Stimulated activated CD8-positive, alpha-beta memory T cell treated with anti-CD3 and anti-CD28 coated beads, Interleukin-4, amount 100 ng/mL, for 1 hour (primary cell): ENCODE measurements at places on chromosomes 5 and 9.

- DNase-seq = no peak
Observed at GRCh38 chr9:70352356-70352755, 62.1 kb downstream of the KLF9 start.

DNA sequence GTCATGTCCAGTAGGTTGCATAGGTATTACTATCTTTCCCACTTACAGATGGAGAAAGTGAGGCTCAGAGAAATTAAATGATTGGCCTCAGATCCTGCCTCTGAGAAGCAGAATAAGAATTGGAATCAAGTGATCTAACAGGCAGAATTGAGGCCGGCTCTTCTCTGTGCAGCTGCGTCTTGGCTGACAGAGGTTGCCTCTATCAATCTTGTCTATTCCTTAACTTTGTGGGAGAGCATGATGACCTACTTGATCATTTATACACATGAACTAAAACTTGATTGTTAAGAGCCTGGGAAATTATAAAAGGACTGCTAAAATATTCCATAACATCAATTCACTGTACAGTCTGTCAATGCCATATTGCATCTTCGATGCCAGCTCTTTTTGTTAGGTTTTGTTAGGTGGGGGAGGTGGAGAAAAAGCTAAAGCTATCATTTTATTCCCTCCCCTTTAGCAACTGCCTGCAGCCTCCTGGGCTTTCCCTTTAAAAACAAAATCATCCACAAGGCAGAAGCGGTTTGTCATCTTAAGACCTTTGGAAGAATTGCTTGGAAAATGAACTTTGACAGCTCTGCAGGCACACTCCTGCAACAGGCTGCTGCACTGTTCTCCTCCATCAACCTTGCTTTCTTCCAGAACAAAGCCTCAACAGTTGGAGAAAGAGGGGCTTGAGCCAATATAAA, 247.4 kb downstream of the SMARCA2 start:
- DNase-seq = no peak

GRCh38 chr5:45335346-45335745, 360.8 kb downstream of the HCN1 start:
- DNase-seq = no peak

- no peak for DNase-seq
Observed at GRCh38 chr5:6633469-6634245, 417 bp downstream of the SRD5A1 start.

GRCh38 chr5:153678617-153679329, 188.3 kb downstream of the GRIA1 start:
- no peak for DNase-seq

GRCh38 chr5:34005211-34005610, 2.6 kb downstream of the AMACR start:
- no peak for DNase-seq

- no peak for DNase-seq
Observed at GRCh38 chr5:30845194-30845593, 348.3 kb upstream of the CDH6 start.

- no peak for DNase-seq
Observed at GRCh38 chr9:81377320-81377719, 312.0 kb downstream of the TLE1 start.

GRCh38 chr5:67346611-67347010, 150.0 kb upstream of the CD180 start:
- no peak for DNase-seq

GRCh38 chr9:95188459-95188858, 129.1 kb downstream of the FANCC start:
- no peak for DNase-seq

GRCh38 chr5:155430192-155430591, 416.6 kb downstream of the KIF4B start:
- DNase-seq = no peak

DNA sequence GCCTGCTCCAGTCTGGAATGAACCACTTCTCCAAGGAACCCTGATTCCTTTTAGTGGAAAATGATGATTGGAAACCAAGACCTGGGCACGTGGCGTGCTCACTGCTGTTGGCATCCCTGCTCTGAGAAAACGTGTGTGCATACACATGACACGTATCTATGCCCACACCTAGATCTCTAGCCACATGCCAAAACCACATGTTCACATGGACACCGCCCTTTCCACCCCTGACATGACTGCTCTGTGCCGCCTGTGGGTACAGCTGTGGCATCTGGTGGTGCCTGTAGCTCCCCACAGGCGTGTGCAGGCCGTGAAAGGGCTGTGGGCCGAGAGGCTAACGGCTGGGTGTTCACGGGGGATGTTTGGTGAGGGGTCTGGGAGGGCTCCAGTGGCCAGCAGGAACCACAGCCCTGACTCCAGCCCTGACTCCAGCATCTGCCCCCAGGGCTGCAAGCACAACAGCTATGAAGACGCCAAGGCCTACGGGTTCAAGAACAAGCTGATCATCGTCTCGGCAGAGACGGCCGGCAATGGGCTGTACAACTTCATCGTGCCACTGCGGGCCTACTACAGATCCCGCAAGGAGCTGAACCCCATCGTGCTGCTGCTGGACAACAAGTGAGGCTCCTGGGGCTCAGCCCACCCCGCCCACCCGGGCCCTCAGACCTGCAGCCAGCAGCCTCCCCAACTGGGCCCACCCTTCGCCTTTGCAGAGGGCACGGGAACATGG, 75.1 kb downstream of the KCNT1 start:
- DNase-seq = no peak

DNA sequence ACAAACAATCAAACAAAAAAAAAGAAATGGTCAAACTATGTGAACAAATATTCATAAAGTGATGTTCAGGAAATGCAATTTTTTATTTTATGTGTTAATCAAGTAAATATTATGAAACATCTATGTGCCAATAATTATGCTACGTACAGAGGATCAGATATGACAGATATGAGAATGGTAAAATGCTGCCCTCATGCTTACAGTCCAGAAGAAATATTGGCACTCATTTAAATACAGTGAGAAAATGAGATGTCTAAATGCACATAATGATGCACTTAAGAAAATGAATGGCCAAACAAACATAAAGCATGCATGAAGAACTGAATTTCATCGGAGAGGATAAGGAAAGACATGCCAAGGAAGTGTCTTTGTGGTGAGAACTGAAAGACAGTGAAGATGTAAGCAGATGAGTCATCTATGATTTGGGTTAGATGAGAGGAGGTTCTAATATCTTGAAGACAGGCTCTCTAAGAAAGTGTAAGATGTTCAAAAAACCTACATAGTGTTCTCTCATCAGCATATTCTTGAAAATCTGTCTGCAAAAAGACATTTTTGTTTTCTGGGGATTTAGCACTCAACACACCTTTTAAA, 1231.1 kb upstream of the ACO1 start:
- DNase-seq = no peak

GRCh38 chr5:74865804-74866595, at the start of gene FAM169A:
Gene FAM169A, minus strand, starts transcription at chr5:74866387. Its CDS starts 24,711 bp downstream, at chr5:74841676.
- DNase-seq = no peak

DNA sequence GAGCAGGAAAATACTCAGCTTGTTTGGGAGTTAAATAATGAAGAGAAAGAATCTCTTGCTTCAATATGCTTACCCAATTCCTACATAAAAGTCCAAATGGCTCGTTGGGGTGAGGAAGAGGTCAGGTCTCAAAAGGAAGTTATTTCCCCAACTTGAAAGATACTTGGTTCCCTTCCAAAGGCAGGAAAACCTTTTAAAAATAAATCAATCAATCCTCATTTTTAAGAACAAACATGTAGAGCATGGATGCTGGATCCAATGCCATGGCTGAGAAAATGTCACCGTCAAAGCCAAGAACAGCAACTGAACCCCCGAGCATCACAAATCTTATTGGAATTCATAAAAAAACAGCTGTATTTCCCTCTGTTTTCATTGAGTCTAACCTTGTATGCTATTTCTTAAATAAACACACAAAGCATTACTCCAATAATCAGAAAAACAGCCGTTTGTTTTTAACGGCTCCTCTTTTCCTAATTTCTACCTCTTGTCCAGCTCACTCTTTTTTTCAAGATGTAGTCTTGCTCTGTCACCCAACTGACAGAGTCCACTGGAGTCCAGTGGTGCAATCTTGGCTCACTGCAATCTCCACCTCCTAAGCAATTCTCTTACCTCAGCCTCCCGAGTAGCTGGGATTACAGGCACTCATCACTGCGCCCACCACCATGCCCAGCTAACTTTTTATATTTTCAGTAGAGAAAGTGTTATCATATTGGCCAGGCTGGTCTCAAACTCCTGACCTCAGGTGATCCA, 140.7 kb downstream of the GNA14 start:
- no peak for DNase-seq

DNA sequence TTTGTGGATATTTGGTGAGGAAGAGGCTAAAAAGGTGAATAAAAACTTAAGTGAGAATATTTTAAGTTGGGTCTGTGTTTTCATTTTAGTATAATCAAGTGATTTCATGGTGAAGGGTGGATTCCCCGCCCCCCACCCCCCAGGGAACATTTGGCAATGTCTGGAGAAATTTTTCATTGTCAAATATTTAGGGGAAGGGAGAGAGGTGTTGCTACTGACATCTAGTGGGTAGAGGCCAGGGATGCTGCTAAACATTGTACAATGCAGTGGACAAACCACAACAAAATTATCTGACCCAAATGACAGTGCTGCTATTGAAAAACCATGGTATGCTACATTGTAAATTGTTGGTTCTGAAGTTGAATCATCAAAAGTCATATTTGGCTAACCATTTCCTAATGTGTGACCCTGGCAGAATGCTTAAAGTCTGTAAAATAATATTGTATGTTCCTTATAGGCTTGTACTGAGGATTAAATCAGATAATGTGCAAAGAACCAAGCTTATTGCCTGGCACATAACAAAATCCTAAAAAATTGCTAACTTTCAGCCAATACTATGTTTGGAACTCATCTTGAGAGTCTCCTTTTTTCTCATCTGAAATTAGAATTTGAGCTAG, 5.6 kb downstream of the C5orf24 start:
- no peak for DNase-seq

GRCh38 chr5:179825655-179826182, 5.0 kb downstream of the SQSTM1 start:
- DNase-seq = no peak

DNA sequence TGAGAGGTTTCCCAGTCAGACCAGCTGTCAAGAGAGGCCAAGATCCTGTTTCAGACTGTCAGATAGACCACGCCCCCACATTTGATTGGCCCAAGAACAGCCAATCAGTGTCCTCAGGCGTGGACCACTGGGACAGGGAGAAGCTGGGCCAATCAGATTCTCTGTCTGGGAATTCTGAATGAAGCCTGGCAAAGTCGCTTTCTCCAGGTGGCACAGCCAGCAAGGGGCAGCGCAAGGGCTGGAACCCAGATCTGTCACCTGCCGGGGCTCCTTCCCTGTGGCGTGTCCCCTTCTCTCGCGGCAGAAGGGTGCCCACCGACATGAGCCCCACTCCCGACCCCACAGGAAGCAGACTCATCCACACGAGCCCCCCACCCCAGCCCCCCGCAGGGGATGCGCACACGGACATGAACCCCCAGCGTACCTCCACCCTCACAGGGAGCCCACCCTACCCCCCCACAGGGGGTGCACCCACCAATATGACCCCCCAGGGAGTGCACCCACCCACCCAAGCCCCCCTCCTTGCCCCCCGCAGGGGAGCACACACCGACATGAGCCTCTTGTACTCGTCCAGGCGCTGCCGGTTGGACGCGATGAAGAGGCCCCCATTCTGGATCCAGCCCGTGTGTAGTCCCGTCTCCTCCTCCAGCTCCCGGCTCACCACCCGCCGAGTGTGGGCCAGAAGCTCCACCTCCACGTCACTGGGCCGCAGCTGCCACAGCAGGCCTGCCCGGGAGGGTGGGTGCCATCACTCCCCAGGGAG, 6.1 kb downstream of the SARDH start:
- DNase-seq = no peak

GRCh38 chr5:141839015-141839513, 39.1 kb downstream of the PCDH1 start:
- DNase-seq = no peak
